ENCODE measurements at places on chromosomes 16 and 17. TPM values are rescaled to one million over a fixed set of nuclear protein-coding genes. Genes with fewer than 3 reads are reported as not detected.

Gene ATP6V0A1
- polyA plus RNA-seq: 37.1 TPM

Gene TRAF4
- polyA plus RNA-seq: 55.6 TPM

Gene ATPAF2
- 17.4 TPM for polyA plus RNA-seq

Gene HS3ST4
- not detected for polyA plus RNA-seq

Gene KRT34
- 151 TPM for polyA plus RNA-seq

Gene TNFAIP1
- 80.7 TPM for polyA plus RNA-seq

Gene SDR42E2
- not detected for polyA plus RNA-seq

Gene NPIPA5
- 16.5 TPM for polyA plus RNA-seq

Gene KRTAP4-16
- polyA plus RNA-seq: not detected

Gene SCN4A
- polyA plus RNA-seq: 0.06 TPM

GRCh38 chr16:10896723-10897122 is 19.7 kb downstream of the CIITA start:
- DNase-seq: no peak

DNA sequence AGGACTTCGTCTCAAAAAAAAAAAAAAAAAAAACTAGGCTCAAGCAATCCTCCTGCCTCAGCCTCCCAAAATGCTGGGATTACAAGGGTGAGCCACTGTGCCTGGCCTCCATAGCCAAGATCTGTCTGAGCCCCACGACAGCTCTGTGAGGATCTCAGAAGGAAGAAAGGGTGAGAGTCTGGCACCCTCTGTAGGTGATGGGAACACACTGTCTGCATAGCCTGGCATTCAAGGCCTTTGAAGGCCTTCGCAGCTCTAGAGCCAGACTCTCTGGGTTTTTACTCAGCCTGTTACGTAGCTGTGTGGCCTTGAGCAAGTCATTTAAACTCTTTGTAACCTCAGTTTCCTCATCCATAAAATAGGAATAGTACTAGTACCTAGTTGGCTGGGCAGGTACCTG is 6.3 kb upstream of the XPO6 start:
- DNase-seq: no peak

- DNase-seq: no peak
Measured at GRCh38 chr16:65769055-65769465, 597.4 kb upstream of the CDH5 start.

- no peak for DNase-seq
Measured at GRCh38 chr17:65193716-65194293, 56.6 kb downstream of the RGS9 start.

GRCh38 chr16:19696328-19696727 is 21.7 kb downstream of the KNOP1 start:
- peak; percentile 82 for DNase-seq

DNA sequence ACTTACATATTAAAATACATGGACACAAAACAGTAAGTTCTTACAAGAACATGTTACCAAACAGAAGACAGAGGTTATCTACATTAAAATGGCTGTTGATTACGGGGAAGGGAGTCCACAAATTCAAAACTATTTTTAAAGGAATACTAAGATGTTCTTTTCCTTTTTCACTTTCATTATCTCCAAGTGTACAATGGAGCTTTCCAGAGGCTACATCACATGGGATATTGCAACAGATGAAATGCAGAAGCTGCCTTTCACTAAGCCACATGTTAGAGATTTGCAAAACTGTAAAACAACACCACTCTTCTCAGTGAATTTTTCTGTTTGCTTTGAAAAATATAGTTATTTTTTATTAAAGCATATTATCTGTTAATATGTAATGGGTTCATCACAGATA is 53.6 kb downstream of the XPO6 start:
- DNase-seq: no peak

- DNase-seq: no peak
Measured at GRCh38 chr16:27819881-27820610, 243.5 kb downstream of the GSG1L start.

DNA sequence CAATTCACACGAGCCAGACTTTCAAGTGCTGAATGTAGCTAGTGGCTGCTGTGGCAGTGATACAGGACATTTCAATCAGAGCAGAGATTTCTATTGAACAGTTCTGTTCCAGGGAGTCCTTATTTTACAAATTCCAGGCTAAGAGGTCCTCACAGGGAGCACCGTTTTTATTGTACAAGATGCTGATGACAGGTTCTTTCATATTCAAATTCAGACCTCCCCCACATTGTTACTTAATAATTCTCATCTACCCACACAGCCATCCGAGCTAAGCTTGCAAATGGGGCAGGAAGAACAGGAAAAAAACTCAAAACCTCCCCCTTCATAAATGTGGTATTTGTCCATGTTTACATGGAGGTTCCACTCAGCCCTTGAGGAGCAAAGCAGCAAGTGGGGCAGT is 9.8 kb downstream of the GABARAPL2 start:
- DNase-seq: no peak

GRCh38 chr17:27975146-27976011 is 67.1 kb upstream of the NLK start:
- DNase-seq: no peak

DNA sequence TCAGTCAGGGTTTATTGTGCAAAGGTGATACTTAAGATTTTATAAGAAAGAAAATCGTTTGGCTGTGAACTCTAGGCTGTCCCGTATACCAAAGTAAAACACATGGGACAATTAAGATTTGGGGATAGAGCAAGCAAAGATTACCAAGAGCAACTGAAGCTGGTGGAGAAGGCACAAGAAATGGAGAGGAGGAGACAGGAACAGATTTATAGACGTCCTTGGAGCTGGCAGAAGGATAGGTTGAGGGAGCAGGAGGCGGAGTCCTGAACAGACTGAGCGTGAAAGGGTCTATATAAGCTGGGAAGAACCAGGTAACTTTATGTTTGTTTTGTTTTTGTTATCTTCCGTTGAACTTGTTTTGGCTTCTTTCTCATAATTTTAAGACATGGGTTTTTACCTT is 3.8 kb downstream of the TNRC6C start:
- DNase-seq: no peak

DNA sequence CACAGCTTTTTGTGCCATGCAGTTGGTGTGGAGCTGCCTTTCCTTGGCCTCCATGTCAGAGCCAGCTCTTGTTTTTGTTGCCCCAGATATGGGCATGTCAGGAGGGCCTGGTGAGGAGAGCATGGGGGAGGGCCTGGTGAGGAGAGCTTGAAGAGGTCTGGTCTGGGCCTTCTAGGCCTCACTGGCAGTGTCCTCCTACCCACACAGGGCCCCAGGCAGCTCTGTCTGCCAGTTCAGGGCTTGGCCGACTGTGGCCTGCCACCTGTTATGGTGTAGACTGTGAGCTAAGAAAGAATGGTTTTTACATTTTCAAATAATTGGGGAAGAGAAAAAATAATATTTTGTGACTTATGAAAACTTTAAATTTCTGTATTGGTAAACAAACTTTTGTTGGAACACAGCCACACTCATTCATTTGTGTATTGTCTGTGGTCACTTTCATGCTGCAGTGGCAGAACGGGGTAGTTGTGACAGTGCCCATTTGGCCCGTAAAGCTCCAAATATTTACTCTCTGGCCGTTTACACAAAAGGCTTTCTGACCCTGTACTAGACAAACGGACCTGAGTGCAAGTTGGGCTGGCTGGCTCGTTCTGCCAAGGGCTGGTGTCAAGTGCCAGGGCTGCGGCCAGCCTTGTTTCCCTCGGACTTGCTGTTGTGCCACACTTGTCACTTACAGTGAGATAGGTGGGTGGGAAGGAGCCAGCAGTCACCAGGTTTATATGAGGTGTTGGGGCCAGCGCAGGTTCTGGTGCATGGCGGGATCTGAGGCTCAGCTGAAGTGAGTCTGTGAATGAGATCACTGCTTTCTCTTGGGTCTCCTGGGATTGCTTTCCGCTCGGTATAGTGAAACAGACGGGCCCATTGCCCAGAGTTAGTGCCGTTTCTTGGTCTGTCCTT is 18.2 kb downstream of the PGS1 start:
- DNase-seq: no peak

GRCh38 chr16:81562174-81562849 is 117.7 kb downstream of the CMIP start:
- no peak for DNase-seq

- no peak for DNase-seq
Measured at GRCh38 chr17:17134957-17135333, 71.2 kb downstream of the PLD6 start.

DNA sequence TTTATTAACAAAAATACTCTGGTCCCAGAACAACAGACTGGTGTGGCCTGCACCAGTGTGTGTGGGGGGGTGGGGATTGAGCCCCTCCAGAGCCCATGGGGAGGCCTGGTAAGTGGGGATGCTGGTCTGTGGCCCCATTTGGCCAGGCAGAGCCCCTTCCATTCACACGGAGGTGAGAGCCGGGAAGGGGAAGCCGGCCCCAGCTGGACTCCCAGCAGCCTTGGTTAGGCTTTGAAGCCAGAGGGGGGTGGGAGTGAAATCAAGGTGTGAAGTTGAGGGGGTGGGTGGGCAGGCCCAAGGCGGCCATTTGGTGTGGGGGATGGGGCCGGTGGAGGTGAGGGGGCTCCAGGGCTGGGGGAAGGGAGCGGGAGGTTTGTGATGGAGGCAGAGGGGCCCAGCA is 5.9 kb downstream of the TBX6 start:
- no peak for DNase-seq

DNA sequence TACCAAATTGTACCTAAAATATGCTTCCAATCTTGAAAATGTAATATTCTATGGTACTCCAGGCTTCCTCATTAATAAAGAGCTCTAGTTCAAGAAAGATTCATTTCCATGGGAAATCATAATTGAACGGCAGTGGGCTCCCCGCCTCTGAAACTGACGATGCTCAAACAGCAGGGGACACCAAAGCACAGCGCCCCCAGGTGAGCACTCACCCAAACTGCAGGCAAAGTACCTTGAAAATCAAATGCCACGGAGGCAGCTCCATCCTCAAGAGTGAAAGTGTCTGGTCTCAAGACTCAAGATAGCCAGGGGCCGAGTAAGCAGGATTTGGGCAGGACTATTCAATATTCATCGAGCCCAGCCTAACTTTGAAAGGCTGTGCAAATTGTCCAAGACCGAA is 217.4 kb upstream of the TNRC6C start:
- no peak for DNase-seq

GRCh38 chr16:74829637-74830036 is 55.0 kb upstream of the FA2H start:
- no peak for DNase-seq

DNA sequence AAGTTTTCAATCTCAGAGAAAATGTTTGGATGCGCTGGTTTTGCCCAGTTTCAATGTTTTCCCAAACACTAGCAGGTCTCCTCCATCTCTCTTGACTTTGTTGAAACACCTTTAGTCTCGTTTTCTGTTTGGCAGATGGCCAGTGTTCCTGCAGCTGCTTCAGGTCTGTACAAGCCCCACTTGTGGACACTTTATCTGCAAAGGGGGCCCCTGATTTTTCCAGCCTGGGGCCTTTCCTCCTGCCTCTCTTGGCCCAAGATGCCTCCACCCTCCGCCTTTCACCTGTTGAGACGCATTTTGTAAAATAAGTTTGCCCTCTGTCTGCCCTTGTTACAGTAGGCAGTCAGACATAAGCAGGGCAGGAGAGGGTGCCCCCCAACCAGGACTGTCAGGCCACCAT is 21.8 kb upstream of the PRM1 start:
- no peak for DNase-seq

GRCh38 chr17:26809033-26809432 is 484.9 kb upstream of the WSB1 start:
- DNase-seq: no peak

GRCh38 chr16:14373896-14374295 is 256.2 kb downstream of the PARN start:
- no peak for DNase-seq

GRCh38 chr16:53712065-53712464 is 8.1 kb downstream of the FTO start:
- DNase-seq: no peak

- no peak for DNase-seq
Measured at GRCh38 chr17:33896263-33896662, 358.8 kb upstream of the CCL2 start.

DNA sequence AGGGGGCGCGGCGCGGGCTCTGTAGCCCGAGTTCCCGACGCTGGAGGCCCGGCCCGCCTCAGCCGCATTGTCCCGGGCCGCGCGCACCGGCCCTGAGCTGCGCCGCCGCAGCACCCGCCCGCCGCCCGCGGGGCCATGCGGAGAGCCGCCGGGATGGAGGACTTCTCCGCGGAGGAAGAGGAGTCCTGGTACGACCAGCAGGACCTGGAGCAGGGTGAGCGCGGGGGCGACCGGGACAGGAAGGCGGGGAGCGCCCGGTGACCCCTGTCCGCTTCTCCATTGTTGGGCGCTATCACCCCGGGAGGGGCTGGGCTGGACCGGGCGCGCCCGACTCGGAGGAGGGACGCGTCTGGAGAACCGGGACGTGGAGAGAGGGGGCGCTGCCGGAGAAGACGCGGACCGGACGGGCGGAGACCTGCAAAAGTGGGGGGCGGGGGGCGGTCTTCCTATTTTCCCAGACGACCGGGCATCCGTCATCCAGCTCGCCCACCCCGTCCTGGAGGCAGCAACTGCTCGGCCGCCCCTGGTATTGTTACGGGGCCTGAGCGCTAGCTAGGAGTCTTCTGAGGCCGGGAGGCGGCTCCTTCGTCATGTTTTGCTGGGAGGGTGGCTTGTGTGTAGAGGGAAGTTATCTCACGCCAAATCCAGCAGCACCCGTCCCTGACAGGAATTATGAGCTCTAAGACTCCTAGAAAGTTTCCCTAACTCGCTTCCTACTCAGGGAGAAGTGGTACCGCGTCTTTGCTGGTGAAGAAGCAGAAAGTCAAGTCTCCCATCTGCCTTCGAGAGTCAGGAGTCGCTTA is 678 bp downstream of the CDR2L start:
- no peak for DNase-seq

DNA sequence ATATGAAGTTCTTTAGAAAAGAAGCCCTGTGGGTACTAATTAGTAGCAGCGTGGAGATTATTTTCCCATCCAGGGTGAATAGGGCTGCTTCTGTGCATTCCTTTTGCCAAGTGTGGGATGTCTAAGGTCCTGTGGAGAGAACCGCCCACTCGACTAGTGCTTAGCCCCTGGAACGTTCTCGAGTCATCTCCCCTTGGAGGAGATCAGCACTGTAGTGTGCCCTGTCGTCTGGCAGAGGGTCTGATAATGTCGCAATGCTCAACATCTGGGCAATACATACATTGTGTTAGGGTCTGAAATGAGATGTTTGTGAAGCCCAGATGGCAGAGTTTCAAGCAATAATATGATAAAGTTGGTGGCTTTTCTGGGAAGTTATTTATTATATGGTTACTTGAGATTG is 64.8 kb downstream of the SPECC1 start:
- no peak for DNase-seq

DNA sequence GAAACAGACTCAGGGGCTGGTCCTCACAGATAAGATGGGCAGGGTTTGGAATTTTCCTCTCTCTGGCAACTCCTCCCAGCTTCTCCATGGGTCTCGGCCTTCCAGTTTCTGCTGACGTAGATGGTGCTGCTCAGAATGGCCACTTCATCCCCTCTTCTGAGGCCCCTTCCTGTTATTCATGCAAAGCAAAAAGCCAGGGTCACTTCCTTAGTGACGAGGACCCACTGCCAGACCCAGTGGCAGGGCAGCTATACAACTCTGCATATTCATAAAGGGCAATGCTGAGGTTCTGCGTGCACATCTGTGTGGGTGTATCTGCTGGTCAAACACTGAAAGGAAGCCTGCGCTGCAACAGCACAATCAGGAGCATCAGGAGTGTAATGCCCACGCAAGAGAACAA is 108.8 kb downstream of the WSCD1 start:
- no peak for DNase-seq

GRCh38 chr17:31931756-31932155 is 5.1 kb upstream of the SUZ12 start:
- no peak for DNase-seq
